MCF 10A (cell line): ENCODE measurements at places on chromosomes 7 and 10. TPM values are rescaled to one million over a fixed set of nuclear protein-coding genes. Genes with fewer than 3 reads are reported as not detected.

The CPVL gene
- 29.2 and 49.0 TPM in 2 replicates for total RNA-seq

The GOLGA7B gene
- total RNA-seq: 0.05 TPM in 1 of 2 replicates, not detected in the other

The HTR5A gene
- total RNA-seq: not detected in 2 replicates

The SLC18A3 gene
- total RNA-seq: not detected in 2 replicates

The LRRC4 gene
- not detected in 2 replicates for total RNA-seq

The CRYGN gene
- total RNA-seq: not detected in 2 replicates

The ATP6V0A4 gene
- total RNA-seq: 0.40 and 0.64 TPM in 2 replicates

The PLPP4 gene
- 0.86 and 1.3 TPM in 2 replicates for total RNA-seq
